Type B pancreatic cell (in vitro differentiated cells): ENCODE measurements at places on chromosomes 1 and 21. TPM values are rescaled to one million over a fixed set of nuclear protein-coding genes. Genes with fewer than 3 reads are reported as not detected.

GRCh38 chr1:85406887-85407533, 57.9 kb downstream of the DDAH1 start:
- no peaks in the 10 kb centered on the region for H3K27me3 ChIP-seq
- peaks cover 5% of the 10 kb centered on the region for H3K36me3 ChIP-seq
- no peak for DNase-seq
- H3K27ac ChIP-seq = peak overlapping the region; percentile 71
- peaks cover 14% of the 10 kb centered on the region for H3K4me1 ChIP-seq

GRCh38 chr1:189787201-189787600, 690.5 kb downstream of the BRINP3 start:
- no peaks in the 10 kb centered on the region for H3K4me1 ChIP-seq
- no peaks in the 10 kb centered on the region for H3K36me3 ChIP-seq
- H3K27me3 ChIP-seq = no peaks in the 10 kb centered on the region
- H3K4me3 ChIP-seq = no peak overlapping the region
- no peak for DNase-seq

DNA sequence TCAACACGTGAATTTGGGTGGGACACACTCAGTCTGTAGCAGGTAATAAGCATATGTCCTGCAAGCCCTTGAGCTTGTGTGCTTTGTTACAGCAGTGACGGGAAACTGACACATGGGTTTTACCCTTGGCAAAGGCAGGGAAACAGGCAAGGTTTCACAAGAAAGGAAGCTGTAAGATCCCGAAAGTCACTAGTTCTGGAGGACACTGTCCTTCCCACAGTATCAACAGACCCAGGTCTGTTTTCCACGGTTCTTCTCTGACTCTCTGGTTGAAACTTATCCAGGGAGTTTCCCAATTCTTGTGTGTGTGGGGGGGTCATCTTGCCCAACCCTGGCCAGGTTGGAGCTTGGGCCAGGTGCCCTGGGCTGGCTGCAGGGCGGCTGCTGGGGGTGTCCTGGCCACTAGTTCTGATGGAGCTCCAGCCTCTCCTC, 29.3 kb upstream of the ZBTB21 start:
- H3K4me3 ChIP-seq = no peak overlapping the region
- peaks cover 21% of the 10 kb centered on the region for H3K4me1 ChIP-seq
- H3K36me3 ChIP-seq = no peaks in the 10 kb centered on the region
- DNase-seq = no peak

Gene MTF2
- 39.4 and 67.8 TPM in 2 replicates for total RNA-seq

DNA sequence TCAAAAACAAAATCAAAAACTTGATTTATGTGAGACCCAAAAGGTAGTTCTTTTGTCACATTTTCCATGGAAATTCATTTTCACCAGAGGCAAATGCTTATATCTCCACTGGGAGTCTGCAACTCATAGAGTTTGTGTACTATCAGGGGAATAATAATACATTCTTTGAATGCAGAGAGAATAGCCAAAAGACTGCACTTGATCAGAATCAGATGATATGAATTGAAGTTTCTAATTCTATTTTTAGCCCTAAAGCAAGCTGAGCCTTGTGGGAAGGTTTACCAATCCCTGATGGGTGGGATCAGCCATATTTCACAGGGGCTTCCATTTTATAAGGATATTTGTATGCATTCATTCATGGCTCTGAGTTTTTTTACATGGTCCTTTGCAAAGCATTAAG, 49.6 kb downstream of the TSEN15 start:
- DNase-seq = no peak
- no peak overlapping the region for H3K4me3 ChIP-seq
- no peak overlapping the region for H3K27ac ChIP-seq
- no peaks in the 10 kb centered on the region for H3K27me3 ChIP-seq

GRCh38 chr1:108817016-108817415, 39.9 kb downstream of the AKNAD1 start:
- DNase-seq = no peak
- no peaks in the 10 kb centered on the region for H3K27me3 ChIP-seq
- H3K4me3 ChIP-seq = peak overlapping the region; percentile 80
- peak overlapping the region; percentile 93 for H3K27ac ChIP-seq
- H3K4me1 ChIP-seq = peaks cover 29% of the 10 kb centered on the region
- H3K36me3 ChIP-seq = no peaks in the 10 kb centered on the region

Gene MR1
- 0.62 and 0.99 TPM in 2 replicates for total RNA-seq

DNA sequence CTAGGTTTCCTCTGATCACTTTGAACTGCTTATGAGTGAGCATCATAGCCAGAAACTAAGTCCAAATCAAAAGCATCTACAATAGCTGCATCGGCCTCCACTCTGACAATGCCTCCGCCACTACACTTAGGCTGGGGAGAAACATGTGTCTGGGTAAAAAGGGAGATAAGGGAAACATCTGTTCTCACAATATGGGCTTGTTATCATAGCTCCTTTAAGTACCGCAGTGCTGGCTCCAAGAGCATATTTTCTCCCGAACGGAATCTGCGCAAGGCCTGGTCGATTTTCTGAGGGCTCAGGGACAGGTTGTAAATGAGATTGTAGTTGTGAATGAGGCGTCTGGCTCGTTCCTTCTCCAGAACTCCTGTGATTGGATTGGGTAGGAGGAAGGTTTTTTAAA, 63.9 kb upstream of the CYP2J2 start:
- H3K27me3 ChIP-seq = peaks cover 14% of the 10 kb centered on the region
- no peaks in the 10 kb centered on the region for H3K36me3 ChIP-seq
- H3K4me3 ChIP-seq = no peak overlapping the region
- no peak for DNase-seq

Gene DEGS1
- total RNA-seq = 51.0 and 51.9 TPM in 2 replicates

GRCh38 chr21:42165901-42166300, 53.0 kb upstream of the ABCG1 start:
- DNase-seq = peak; percentile 29
- H3K4me1 ChIP-seq = peaks cover 14% of the 10 kb centered on the region
- no peaks in the 10 kb centered on the region for H3K27me3 ChIP-seq
- H3K4me3 ChIP-seq = no peak overlapping the region

Gene FAM163A
- total RNA-seq = 1.4 and 2.5 TPM in 2 replicates

DNA sequence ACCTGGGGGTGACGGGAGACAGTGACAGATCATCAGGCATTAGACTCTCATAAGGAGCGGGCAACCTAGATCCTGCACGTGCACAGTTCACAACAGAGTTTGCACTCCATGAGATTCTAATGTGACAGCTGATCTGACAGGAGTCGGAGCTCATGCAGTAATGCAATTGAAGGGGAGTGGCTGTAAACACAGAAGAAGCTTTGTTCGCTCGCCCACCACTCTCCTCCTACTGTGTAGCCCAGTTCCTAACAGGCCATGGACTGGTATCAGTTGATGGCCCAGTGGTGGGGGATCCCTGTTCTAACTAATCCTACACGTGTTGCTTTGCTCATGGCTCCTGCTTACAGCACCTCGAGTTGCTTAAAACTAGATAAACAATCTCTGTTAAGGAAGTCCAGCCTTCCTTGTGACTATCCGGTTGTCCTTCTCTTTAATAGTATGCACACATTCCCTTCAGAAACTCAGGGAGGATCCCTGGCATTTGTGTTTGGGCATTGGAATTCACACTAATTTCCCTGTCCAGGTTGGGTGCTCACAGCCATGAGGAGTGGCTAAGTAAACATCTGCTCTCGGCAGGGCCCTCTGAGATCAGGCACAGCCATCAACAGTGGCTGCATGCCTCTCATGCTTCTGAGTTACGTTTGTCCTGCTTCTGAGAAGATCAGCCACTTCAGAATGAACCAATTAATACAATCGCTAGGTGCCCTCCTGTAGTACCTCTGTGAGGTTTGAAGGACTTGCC, 21.1 kb upstream of the F3 start:
- peak overlapping the region; percentile 82 for H3K27ac ChIP-seq
- H3K27me3 ChIP-seq = no peaks in the 10 kb centered on the region
- no peaks in the 10 kb centered on the region for H3K36me3 ChIP-seq

Gene CRYBG2
- 20.0 and 67.7 TPM in 2 replicates for total RNA-seq

Gene CRNN
- not detected in 2 replicates for total RNA-seq

GRCh38 chr1:211985556-211986264, 49.6 kb downstream of the INTS7 start:
- H3K4me3 ChIP-seq = no peak overlapping the region
- no peaks in the 10 kb centered on the region for H3K4me1 ChIP-seq
- DNase-seq = no peak
- no peak overlapping the region for H3K27ac ChIP-seq
- H3K36me3 ChIP-seq = peaks cover 15% of the 10 kb centered on the region
- H3K27me3 ChIP-seq = no peaks in the 10 kb centered on the region

GRCh38 chr1:100930494-100930893, 34.6 kb downstream of the SLC30A7 start:
- H3K4me1 ChIP-seq = no peaks in the 10 kb centered on the region
- H3K4me3 ChIP-seq = no peak overlapping the region
- no peaks in the 10 kb centered on the region for H3K27me3 ChIP-seq
- no peak for DNase-seq
- H3K36me3 ChIP-seq = peaks cover 18% of the 10 kb centered on the region

DNA sequence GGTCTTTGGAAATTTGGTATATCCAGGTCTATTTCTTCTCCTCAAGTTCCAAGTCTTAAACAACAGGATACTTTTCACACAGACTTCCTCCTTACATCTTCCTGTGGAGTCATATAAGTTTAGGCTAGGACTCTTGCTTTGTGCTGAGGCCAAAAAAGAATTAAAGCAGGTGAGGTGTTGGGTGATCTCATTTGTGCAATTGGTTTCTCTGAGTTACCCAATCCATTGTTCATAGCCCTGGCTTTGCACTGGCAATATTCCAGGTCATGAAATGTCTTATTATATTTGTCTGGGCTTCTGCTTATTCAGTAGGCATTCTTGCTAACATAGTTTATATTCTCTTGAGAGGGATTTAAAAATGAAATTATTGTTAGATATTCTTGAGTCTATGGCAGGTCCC, 14.1 kb upstream of the KIAA0040 start:
- H3K27me3 ChIP-seq = peaks cover 28% of the 10 kb centered on the region
- H3K36me3 ChIP-seq = no peaks in the 10 kb centered on the region
- no peak for DNase-seq
- H3K4me1 ChIP-seq = no peaks in the 10 kb centered on the region

- no peak for DNase-seq
- H3K27ac ChIP-seq = no peak overlapping the region
- H3K4me1 ChIP-seq = peaks cover 7% of the 10 kb centered on the region
- H3K4me3 ChIP-seq = no peak overlapping the region
- peaks cover 12% of the 10 kb centered on the region for H3K36me3 ChIP-seq
- H3K27me3 ChIP-seq = no peaks in the 10 kb centered on the region
These were observed 35.7 kb upstream of the CLSTN1 start for GRCh38 chr1:9859281-9860014.

- no peaks in the 10 kb centered on the region for H3K36me3 ChIP-seq
- no peak for DNase-seq
- no peaks in the 10 kb centered on the region for H3K4me1 ChIP-seq
- no peak overlapping the region for H3K27ac ChIP-seq
These were observed 51.2 kb upstream of the CAPZB start for GRCh38 chr1:19536519-19536918.

DNA sequence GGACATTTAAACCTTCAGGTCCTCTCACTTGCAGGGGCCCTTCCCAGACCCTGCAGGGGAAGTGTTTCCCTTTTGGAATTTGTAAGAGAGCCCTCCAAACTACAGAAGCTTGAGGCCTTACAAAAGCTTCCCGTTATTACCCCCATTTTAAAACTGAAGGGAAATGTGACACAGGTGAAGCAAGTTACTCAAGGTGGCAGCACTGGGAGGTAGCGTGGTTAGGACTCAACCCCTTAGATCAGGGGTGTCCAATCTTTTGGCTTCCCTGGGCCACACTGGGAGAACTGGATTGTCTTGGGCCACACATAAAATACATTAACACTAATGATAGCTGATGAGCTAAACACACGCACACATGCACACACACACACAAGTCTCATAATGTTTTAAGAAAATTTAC, 15.8 kb upstream of the ZC3H12A start:
- H3K4me1 ChIP-seq = peaks cover 4% of the 10 kb centered on the region
- H3K27ac ChIP-seq = no peak overlapping the region
- no peaks in the 10 kb centered on the region for H3K36me3 ChIP-seq
- H3K4me3 ChIP-seq = no peak overlapping the region
- DNase-seq = no peak
- peaks cover 15% of the 10 kb centered on the region for H3K27me3 ChIP-seq

Gene FTCD
- 26.9 and 45.0 TPM in 2 replicates for total RNA-seq

Gene PADI1
- total RNA-seq = 21.2 and 35.5 TPM in 2 replicates

Gene MUTYH
- total RNA-seq = 24.5 and 61.3 TPM in 2 replicates

Gene ARHGEF10L
- 36.0 and 48.0 TPM in 2 replicates for total RNA-seq

DNA sequence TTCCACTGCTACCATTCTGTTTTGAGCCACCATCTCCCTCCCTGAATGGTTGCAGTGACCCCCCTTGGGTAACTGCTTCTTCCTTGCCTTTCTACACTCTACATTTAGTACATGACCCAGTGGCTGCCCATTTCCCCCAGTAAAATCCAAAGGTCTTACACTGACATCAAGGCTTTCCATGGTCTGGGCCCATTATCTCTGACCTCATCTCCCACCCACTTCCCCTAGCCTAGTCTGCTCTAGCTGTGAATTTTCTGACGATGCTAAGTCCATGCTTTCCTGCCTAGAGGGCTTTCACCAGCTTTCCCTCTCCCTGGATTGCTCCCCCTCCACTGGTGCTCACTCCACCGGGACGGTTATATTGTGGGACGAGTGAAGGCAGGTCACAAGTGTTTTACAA, 219.2 kb downstream of the RYR2 start:
- H3K27ac ChIP-seq = no peak overlapping the region
- H3K4me3 ChIP-seq = no peak overlapping the region
- H3K36me3 ChIP-seq = no peaks in the 10 kb centered on the region
- no peaks in the 10 kb centered on the region for H3K4me1 ChIP-seq
- no peaks in the 10 kb centered on the region for H3K27me3 ChIP-seq

GRCh38 chr1:26693599-26694572, 1.9 kb upstream of the ARID1A start:
- peaks cover 39% of the 10 kb centered on the region for H3K4me1 ChIP-seq
- no peaks in the 10 kb centered on the region for H3K36me3 ChIP-seq
- H3K27ac ChIP-seq = peak overlapping the region; percentile 99
- H3K27me3 ChIP-seq = no peaks in the 10 kb centered on the region
- peak overlapping the region; percentile 91 for H3K4me3 ChIP-seq
- DNase-seq = no peak

GRCh38 chr1:30741239-30741894, 16.2 kb downstream of the LAPTM5 start:
- H3K27me3 ChIP-seq = no peaks in the 10 kb centered on the region
- no peaks in the 10 kb centered on the region for H3K36me3 ChIP-seq
- no peak overlapping the region for H3K4me3 ChIP-seq

GRCh38 chr21:45289134-45289533, 1.4 kb upstream of the POFUT2 start:
- no peaks in the 10 kb centered on the region for H3K27me3 ChIP-seq
- H3K36me3 ChIP-seq = peaks cover 12% of the 10 kb centered on the region
- H3K4me1 ChIP-seq = peaks cover 33% of the 10 kb centered on the region
- no peak for DNase-seq

DNA sequence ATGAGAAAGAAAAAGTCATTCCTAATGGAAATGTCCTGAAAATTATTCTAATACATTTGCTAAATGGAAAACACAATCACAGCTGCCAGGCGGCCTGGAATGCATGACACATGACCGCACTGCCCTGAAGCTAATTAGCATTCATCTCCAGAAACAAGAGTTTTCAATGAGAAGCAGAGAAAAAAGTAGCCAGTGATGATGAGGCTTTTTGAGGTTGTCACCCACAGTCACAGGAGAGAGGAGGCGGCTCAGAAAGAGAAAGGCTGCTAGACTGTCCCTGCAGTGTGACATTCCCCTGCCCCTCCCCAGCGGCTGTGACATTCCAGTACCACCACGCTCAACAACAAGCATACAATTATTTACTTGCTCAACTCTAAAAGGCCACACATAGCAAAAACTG, 122.9 kb upstream of the KRTAP19-8 start:
- no peak for DNase-seq
- H3K27ac ChIP-seq = peak overlapping the region; percentile 65
- no peaks in the 10 kb centered on the region for H3K27me3 ChIP-seq
- H3K36me3 ChIP-seq = peaks cover 14% of the 10 kb centered on the region
- no peak overlapping the region for H3K4me3 ChIP-seq
- peaks cover 28% of the 10 kb centered on the region for H3K4me1 ChIP-seq
